ENCODE measurements at places on chromosomes 7 and 10.

DNA sequence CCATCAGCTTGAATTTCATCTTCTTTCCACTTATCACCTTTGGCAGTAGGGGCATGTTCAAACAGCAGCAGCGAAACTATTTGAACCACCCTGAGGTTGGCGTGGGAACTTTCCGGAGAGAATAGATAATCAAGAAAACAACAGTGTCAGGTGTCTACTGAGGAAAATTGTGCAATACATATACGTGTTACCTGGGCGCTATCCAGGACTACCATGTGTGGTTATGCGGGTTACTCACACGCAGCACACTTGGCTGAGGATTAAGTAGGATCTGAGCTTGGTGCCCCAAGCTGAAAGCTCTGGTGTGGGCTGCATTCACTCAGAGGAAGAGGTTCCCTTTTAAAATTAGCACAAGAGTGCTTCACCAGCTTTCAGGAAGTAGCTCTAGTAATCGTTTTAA is 8.8 kb upstream of the ABI1 start:
- no peak for DNase-seq

DNA sequence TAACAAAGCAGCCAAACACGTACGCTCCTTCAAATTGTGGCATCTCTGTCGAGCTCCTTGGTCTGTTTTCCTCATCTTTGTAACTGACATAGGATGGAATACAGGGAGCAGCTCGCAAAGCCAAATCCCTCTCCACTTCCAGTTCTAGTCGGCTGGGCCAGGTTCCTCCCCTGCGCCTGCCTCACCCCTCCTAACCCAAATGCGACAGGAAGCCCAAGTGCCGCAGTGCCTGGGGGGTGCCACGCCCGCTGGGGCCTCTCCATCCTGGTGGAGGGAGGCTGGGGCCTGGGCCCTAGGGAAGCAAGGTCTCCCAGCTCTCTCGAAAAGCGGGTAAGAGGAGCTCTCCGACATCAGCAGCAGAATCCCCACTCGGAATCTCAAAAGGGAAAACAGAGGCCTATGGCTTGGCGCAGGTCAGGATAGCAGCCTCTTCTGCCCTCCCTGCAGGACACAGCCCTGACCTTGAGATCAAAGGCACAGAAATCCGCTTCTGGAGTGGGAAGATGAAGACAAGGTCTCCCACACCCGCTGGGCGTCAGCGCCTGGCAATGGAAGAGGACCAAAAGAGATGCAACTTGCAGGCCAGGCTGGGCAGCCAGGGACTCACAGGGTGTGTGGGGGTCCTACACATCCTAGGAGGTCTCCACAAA is 165.8 kb downstream of the NRF1 start:
- no peak for DNase-seq

DNA sequence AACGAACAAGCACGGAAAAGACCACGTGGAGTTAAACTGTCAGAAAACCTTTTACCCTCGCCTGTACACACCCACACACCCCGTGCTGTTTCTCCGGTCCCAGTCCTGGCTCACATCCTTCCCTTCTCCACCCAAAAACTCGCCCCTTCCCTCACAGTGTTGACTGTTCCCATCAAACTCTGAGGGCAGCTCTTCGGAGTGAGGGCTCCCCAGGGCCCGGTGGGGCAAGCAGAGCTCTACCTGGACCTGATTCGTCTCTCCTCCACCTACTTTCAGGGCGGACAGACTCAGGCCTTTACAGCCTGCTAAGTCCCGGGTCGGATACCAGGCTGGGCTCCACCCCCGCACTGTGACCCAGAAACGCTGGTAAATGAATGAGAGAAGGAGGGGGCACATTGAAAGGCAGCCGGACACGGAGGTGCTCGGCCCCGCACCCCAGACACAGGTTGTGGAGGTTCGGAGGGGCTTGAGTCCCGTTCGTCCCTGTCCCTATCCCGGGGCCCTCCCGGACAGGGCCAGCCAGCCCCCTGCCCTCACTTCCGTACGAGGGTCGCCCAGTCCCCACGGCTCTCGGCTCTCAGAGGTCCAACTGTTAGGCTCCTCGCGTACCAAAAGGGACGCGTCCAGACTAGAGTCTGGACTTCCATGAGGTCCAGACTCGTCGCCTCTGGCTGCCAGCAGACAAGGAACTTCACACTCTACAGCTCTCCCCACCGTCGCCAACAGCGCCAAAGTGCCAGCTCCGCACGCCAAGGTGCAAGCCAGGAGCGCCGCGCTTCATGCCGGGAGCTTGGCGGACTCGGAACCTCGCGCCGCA is 31.7 kb upstream of the ASL start:
- DNase-seq, result no peak

- DNase-seq, result peak; percentile 48
These were observed 117.1 kb downstream of the DYNC2I1 start for GRCh38 chr7:158973440-158973839.

- DNase-seq, result no peak
These were observed 1.9 kb upstream of the NDUFB2 start for GRCh38 chr7:140694592-140694991.

- no peak for DNase-seq
These were observed 155.8 kb downstream of the GPAM start for GRCh38 chr10:112027731-112028280.

DNA sequence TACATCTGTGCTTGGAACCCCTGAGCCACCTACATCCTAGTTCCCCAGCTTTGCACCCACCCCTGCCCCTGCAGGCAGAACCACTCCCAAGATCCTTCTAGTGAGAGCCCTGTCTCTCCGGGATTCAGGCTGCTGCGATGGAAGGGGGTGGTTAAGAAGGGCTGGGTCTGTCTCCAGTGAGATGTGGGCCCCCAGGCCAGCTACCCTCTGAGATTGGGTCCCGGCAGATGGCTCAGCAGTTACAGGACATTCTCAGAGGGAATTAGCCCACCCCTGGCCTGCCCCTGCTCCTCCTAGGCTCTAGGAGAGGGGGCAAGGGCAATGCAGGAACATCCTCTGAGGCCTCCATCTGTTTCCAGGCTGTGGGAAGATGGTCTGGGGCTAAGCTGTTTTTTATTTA is 27.7 kb downstream of the SLC29A3 start:
- no peak for DNase-seq

DNA sequence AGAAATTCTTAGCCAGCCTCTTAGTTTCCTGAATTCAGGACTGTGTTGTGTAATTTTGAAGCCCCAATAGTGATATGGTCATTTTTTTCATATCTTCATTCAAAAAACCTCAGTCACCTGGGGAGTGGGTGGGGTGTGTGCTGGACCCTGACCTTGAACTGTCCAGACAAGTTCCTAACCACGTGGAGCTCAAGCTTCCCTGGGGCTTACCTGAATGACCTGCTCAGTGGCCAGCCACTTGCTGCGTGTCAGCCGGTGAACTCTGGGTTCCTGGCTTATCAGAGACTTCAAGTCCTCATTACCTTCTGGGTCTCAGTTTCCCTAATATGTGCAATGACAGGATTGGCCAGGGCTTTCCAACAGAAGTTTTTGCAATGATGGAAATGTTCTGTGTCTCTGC is 27.1 kb downstream of the MGMT start:
- DNase-seq, result no peak

DNA sequence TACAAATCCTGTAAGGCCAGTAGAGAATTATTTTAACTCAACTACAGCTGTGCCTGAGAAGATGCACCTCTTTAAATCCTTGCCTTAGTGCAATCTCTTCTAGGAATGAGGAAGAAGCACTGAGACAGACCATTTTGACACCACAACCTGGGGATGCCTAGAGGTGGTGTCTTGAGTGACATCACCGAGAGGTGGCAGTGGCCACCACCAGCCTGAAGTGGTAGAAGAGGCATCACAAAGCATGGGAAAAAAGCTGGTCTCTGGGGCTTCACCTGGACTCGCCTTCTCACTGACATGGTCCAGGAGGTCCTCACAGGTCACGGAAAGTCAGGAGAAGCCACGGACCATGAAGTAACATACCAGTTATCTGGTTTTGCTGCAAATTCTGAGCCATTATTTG is 99.2 kb upstream of the PDLIM1 start:
- DNase-seq, result no peak

DNA sequence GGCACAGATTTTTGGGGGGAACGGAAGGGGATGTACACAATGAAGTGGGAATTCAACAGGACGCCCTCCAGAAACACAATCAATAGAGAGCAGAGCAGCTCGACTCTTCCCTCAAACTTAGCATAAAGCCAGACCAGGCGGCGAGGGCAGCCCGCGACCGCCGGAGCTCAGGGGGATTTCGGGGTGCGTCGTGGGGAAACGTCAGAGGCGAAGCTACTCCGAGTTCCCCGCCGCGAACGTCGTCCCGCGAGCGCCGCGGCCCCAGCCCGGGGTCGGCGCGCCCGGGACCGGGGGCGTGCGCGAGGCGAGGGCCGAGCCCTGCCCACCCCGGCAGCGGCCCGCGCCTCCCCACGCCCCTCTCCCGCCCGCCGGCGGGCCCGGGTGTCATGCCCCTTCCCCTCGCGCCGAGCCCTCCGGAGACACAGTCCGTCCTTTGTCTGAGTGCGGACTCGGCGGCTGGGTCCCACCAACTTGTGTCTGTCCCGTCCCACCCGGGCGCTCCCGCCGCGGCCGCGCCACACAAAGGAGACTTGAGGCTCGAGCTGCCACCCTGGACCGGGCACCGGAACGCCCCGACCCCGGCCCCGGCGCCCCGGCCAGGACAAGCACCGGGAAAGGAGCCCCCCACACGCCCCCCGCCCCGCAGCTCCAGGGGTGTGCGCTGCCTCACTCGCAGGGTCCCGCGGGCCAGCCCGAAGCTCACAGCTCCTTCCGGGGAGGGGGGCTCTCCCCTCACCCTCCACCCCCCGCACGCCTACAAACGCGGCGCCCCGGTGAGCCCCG is 634 bp downstream of the EZH2 start:
- DNase-seq, result peak; percentile 71

GRCh38 chr10:84634636-84635035 is 306.2 kb downstream of the CCSER2 start:
- DNase-seq, result no peak

DNA sequence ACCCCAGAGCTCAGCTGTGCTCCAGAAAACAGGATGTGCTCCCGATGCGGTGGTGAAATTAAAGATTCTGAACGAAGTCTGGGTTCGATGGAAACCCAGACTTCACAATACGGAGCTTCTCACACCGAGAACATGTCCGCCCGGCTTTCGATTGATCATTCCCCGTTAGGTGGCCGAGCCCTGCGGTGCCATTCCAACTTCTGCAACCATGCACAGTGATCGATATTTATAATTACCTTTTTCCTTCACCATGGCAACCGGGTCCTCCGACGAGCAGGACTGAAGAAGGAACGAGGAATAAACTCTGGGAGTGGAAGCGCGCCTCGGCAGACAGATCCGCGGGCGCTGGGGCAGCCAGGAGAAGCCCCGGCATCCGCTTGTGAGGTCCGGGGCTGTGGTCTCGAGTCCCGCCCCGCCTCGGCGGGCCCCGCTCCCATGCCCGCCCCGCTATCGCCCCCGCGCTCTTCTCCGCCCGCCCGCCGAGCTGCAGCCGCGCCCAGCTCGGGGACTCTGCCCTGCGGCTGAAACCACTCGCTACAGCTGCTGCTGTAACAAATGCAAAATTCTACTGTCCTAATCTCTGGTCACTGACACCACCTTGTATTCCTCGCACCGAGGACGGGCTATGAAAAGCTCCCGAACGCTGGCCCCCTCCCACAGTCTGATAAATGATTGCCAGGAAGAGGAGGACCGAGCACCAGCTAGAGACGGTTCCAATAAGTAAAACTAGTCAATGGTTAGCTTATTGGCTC is 26.2 kb downstream of the ABLIM1 start:
- peak; percentile 4 for DNase-seq

- DNase-seq, result no peak
These were observed 131.3 kb downstream of the EBF3 start for GRCh38 chr10:129832573-129833467.

DNA sequence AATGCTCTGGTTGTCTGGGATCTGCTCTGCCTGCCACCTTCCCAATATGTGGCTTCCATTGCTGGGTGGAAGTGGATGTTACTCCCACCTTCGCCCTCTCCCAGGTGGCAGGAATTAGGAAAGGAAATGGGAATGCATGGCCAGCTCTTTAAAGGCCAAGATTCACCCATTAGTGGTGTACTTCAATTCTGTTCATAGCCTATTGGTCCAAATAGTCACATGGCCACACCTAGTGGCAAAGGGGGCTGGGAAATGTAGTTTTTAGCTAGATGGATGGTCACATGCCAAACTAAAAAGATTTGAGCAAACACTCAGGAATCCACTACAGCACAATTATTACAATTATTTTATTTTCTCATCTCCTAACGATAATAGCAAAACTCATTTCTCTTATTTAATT is 135.1 kb downstream of the NPY start:
- no peak for DNase-seq

DNA sequence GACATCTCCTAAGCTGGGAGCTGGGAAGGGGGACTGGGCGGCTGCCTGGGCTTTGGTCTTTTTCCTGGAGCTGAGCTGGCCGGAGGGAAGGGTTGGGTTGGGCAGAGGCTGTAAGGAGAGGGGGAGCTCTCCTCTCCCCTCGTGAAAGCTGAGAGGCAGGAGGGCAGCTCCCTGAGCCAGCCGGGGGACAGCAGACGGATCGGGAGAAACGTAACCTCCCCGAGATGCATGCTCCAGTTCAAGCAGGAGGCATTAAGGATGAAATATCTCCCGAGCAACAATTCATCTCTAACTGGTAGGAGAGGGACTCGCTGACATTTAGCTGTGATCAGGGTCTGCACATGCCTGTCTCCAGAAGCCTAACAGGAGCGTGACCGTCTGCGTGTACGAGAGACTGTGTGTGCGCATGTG is 19.9 kb upstream of the LBX1 start:
- no peak for DNase-seq

GRCh38 chr10:28733245-28733644 is 55.9 kb downstream of the BAMBI start:
- DNase-seq, result no peak

DNA sequence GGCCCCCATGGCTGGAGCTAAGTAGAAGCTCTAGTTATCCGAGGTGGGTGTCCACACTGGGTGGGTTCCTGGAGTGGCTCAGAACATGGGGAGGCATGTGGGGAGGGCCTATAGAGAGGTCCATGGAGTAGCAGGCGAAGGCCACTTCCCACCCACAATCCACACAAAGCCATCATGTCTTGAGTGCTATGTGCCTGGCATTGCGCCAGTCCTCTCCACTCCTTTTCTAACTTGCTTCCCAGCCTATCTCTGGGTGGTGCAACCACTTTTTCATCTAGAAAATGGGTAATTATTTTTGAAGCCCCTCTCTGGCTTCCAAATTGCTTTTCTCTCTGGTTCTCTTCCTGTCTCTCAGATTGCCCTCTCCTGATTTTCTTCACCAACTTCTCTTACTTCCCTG is 263.6 kb downstream of the PHTF2 start:
- DNase-seq, result no peak

DNA sequence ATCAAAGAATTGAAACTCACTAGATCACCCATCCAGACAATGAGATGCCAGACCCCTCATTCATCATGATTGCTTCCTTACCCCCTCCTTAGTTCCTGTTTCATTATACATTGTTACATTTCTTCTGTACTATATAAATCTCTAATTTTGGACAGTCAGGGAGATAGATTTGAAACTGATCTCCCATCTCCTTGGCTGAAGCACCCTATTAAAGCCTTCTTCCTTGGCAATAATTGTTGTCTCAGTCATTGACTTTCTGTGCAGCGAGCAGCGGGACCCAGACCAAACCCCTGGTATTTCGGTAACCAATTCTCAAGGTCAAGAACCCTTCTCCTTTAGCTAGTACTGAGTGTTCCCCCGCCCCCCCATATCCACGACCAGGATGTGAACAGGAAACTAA is 100.2 kb downstream of the ABLIM1 start:
- DNase-seq, result no peak

All from effector memory CD8-positive, alpha-beta T cell (primary cell).